Activated naive CD4-positive, alpha-beta T cell treated with anti-CD3 and anti-CD28 coated beads for 36 hours (primary cell): ENCODE measurements at places on chromosomes 2 and 18.

DNA sequence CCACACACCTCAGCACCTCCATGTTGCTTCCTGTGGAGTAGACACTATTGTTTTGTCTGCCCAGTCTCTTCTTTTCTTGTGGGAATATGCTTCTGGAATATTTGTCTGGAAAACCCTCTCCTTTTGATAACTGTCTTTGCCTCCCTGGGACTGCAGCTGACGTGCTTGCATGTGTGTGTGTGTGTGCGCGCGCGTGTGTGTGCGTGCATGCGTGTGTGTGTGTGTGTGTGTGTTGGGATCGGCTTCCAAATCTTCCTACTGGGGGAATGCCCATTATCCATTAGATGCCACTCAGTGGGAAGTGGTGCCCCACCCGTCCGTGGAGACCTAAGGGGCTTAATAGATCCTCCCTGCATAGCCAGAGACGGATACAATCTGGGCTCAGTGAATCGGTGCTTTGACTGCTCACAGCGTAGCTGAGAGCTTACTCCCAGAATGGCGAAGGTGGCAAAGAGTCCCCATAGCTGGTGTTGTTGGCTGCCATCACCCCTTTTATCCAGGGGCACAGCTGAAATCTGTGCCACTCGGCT is 86.9 kb downstream of the RRM2 start:
- no peak for DNase-seq

- DNase-seq, result no peak
These were observed 60.8 kb downstream of the KYNU start for GRCh38 chr2:142938240-142938639.

GRCh38 chr2:154952346-154952980 is 254.0 kb downstream of the KCNJ3 start:
- no peak for DNase-seq

DNA sequence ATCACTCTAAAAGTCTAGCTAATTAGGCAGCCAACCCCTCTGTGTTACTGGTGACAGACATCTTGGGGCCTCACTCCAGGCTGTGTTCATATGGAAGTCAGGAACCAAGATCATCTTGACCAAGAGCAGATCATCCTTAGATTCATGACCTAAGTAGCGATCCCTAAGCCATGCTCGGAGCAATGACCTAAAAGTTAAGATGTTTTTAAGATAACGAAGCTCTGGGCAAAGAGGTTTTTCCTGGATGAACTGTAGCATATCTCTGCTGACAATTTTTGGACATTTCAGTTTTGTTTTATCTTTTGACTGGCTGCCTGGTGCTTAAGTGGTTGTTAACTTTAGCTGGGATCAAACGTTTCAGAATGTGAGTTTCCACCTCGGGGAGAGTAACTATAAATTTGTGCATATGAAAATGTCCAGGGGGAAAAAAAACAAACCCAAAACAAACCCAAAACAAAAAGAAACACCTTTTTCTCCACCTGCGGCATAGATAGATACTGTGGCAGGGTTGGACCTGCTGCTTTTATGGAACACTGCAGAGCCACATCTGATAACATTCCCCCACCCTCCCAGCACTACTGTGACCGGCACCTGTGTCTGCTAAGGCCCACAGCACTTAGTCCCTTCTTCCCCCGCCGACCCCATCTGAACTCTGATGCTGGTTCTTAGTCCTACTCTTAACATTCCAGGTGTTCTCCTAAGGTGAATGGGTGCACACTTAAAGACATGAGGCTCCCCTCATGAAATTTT is 45.5 kb downstream of the EPAS1 start:
- no peak for DNase-seq

DNA sequence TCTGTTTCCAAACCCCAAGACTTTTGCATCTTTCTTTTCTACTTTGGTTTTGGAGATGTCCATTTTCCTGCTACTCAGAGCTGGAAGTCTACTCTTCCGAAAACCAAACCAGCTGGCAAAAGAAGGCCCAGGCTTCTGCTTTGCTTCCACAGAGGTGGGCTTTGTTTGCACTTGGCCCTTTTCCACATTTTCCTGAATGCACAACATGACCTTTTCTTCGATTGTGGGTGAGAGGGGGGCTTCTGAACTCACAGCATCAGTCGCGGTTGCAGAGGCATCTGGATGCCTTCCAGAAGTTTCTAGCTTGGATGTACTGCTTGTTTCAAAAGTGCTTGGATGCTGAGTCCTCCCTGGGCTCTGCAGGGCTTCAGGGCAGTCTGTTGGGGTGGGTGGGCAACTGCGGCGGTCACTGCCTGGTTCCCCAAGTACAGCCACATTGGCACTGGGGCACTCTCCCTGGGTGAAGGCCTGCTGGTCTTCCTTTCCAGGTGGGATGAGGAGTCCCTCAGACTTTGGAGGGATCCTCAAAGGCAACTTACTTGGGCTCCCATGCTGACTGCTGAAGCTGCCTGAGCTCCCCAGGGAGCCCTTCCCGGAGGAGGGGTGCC is 112.3 kb upstream of the LYPD1 start:
- no peak for DNase-seq

DNA sequence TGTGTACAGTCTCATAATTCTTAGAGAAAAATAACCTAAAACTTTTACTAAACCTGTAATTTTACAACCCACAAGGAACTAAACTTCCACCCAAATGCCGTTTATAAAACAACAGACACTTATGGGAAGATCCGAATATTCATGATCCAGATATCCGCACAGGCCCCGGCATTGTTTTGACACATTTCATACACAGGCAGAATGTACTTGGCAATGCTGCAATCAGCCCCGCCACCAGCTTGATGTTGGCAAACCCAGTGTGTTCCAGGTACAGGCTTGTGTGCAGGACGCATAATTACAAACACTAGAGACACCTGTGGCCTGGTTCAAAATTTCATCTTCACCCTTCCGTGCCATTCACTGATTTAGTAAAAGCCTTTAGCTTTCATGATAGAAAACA is 393.0 kb upstream of the SALL3 start:
- DNase-seq, result no peak

- no peak for DNase-seq
These were observed 82.6 kb downstream of the DGKD start for GRCh38 chr2:233436691-233437438.

GRCh38 chr2:44964752-44965236 is 23.3 kb downstream of the SIX3 start:
- no peak for DNase-seq

DNA sequence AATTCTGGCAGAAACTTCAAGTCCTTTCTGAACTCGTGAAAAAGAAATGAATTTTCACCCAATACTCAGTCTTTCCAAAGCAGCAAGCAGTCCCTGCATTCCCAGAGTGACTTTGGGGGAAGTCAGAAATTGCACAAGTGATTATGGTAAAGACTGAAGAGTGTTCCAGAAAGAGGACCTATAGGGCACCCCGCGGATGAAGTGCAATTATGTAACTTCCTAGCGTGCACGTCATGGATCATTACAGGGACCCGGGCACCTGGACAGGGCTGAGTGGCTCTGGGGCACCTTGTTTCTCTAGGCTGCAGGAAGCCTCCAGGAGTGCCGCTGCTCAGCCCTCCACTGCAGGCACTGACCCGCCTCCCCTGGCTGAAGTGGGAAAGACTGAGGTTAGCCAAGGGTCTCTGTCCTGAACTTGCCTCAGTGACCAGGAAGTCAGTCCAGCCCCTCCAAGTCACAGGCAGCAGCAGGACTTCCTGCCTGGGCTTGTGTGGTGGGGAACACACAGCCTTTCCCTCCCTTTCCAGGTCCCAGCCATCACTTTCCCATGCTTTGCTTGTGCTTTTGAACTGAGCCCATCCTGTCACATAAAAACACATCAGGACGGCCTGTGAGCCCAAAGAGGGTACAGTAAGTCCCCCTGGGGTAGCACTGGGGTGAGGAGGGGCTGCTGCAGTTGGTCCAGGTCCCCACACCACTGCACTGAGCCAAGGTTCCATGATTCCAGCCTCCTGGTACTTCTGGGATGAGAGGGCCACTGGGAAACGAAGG is 19.8 kb downstream of the TMEM185B start:
- DNase-seq, result no peak

DNA sequence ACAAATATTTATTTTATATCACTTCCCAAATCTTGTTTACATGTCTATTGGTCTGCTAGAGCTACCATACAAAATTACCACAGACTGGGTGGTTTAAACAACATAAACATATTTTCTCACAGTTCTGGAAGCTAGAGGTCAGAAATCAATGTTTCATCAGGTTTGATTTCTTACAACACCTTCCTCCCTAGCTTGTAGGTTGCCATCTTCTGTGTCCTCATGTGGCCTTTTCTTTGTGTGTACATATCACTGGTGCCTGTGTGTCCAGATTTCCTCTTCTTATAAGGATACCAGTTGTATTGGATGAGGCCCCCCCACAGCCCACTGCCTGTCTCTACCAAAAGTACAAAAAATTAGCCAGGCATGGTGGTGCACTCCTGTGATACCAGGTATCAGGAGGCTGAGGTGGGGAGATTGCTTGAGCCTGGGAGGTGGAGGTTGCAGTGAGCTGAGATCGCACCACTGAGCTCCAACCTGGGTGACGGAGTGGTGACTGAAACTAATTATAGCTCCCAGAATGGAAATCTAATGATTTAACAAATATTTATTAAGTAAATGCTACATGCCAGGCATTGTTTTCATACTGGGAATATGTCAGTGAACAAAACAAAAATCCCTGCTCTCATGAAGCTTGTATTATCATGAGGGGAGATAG is 13.6 kb downstream of the EML4 start:
- no peak for DNase-seq

DNA sequence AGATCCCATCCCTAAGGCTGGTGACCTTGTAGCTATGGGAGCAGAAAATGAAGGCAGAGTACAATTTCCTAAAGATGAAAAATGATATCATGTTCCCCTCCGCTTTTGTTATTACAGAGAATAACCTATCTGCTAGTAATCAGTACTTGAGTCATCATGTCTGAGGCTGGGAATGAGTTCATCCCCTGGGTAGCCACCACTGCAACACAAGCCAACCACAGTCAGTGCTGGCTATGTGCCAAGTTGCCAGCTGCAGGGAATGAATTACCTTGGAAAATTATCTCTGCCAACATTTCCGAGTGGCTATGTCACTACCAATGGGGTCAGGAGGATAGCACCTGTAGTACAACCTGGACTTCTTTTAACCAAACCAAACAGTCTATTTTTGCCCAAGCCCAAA is 1094.7 kb upstream of the DDX18 start:
- no peak for DNase-seq

DNA sequence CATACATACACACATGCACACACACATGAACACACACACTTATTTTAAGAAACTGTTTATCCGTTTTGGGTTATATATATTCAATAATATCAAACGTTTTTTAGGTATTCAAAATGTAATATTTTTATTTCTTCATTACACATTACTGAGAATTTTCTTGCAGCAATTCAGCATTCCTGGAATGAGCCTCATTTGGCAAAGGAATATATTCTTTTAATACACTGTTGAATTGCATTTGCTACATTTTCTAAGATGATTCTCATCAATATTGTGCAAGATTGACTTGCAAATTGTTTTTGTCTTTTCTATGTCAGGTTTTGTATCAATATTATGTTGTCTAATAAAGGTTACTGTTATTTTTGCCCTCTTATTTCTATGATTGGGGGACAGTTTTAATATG is 276.1 kb upstream of the CYP26B1 start:
- no peak for DNase-seq

- DNase-seq, result no peak
These were observed 94.1 kb downstream of the WDSUB1 start for GRCh38 chr2:159192371-159192918.

DNA sequence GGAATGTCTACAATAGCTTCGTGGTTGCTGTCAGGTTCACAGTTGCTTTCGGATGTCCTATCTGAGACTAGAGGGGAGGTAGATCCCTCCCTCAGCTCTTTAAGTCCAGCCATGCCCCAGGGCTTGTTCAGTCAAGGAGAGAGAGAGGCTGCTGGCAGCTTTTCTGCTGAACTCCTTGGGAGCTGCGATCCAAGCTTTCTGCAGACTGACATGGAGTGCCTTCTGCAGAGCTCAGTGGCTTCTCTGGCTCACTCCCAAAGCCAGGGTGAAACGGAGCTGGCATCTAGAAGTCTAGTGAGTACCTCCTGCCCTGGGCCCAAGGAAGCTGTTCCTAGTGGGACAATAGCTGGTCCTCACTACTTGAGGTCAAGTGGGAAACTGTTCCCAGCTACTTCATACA is 62.5 kb downstream of the TMEM17 start:
- DNase-seq, result no peak

DNA sequence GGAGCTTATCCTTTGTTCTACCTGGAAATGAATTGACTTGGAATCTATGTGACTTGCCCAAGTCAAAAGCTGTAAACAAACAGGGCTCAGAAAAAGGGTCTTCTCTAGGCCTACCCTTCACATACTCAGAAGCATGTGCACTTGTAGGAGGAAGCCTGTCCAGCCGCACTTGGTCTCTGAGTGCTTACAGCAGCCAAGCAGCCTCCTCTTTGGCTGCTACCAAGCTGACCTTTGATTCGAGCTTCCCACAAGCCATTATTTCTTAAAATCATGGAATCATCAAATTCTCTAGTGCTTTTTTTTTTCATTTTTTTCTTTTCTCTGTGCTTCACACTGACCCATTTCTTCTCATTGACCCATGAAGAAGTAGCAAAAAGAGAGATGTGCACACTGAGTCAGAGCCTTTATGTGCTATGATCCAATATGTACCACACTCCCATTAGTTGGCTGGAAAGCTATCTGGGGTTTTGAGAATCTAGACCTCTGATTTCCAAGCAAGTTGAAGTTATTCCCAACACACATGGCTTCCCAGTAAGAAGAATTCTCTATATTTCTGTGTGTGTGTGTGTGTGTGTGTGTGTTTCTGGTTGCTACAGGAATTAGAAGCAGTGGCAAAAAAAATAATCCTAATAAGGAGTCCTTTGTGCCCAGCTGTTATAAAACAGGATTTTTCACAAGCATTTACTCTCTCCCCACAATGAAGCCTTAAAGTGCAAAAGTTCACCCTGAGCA is 550.3 kb upstream of the TNP1 start:
- DNase-seq, result no peak

- no peak for DNase-seq
These were observed 964 bp downstream of the ZBTB7C start for GRCh38 chr18:48408111-48408726.

DNA sequence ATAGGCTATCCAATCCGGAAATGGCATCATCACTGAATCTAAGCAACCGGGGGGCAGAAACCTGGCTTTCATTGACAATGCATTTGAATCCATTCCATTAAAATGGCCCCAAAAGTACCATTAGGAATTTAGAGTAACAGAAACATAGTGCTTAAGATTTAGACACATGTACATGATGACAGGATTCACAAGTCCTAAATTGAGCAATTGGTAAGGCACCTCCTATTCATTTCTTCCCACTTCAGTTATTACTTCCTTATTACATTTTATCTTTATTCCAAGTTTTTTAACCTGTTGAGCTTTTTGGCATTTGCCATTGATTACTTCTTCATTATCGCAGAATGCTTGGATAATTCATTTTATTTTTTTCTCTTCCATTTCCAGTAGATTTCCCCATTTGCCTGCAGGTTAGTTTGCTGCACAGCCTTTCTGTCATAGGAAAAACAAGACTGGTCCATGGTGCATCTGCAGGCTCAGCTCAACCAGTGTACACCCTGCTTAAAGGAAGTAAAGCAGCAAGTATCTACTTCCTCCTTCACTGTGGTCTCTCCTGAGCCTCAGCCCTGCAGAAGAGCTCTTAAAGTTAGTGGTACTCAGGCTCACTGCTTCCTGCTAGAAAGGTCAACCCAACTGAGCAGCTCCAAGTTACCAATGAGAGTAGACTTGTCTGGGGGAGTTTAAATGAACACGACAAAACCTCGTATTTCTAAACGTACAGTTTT is 89.2 kb downstream of the DOCK10 start:
- peak; percentile 61 for DNase-seq

- no peak for DNase-seq
These were observed 30.9 kb downstream of the RNF144A start for GRCh38 chr2:6947929-6948676.

GRCh38 chr18:29629493-29630036 is 1413.0 kb downstream of the DSC3 start:
- no peak for DNase-seq
